ENCODE measurements at places on chromosomes 2 and 18. TPM values are rescaled to one million over a fixed set of nuclear protein-coding genes. Genes with fewer than 3 reads are reported as not detected.

- no peak for DNase-seq
These were observed 470.6 kb upstream of the MEX3C start for GRCh38 chr18:51668101-51668500.

- no peak for DNase-seq
These were observed 128.6 kb downstream of the BIRC6 start for GRCh38 chr2:32485399-32485798.

DNA sequence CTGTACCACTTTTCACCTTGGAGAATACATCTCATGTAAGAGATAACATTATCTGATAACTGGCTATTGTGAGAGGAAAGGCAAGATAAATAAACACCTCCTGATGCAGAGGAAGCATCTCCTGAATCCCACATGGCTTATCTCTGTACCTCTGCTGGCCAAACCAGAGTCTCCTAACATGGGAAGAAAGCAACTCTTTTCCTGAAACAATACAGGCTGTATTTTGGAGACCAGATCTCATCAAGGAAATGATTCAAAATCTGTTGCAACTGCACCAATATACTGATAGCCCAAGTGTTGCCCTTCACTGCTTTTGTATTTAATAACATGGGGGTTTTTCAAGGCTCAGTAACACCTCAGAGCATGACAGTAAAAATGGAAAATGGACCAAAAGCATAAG is 106.9 kb downstream of the MREG start:
- no peak for DNase-seq

GRCh38 chr2:49858657-49859056 is 704.3 kb upstream of the FSHR start:
- no peak for DNase-seq

DNA sequence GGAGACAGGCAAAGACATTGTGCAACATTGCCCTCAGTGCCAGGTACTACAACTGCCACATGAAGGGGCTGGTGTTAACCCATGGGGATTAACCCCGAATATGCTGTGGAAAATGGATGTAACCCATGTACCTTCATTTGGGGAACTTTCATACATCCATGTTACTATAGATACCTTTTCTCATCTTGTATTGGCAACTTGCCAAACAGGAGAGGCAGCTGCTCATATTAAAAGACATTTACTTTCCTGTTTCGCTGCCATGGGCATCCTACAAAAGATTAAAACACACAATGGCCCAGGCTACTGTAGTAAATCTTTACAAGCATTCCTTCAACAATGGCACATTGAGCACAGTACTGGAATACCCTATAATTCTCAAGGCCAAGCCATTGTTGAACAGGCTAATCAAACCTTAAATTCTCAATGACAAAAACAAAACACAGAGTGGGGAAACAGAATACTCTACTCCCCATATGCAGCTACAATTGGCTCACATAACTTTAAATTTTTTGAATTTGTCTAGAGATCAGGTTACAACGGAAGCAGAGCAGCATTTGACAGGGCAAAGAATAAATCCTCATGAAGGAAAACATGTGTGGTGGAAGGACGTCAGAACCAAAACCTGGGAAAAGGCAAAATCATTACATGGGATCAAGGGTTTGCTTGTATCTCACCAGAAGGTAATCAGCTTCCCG is 1723.5 kb upstream of the LRRTM1 start:
- no peak for DNase-seq

DNA sequence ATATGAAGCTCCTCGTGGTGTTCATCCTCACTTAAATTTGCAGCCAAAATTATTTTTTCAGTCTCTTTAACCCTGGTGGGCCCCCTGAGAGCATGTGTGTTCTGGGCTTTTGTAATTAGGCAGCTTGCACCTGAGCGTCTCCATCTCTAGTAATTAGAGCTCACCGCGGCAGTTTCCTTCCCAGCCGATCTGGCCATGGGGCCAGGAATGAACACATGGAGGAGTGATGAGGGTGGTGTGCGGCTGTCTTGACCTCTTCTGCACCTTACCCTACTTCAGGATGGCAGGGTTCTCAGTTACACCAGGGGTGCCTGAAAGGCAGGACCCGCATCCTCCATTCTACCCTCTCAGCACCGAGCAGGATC is 98.5 kb downstream of the AFF3 start:
- DNase-seq = no peak

- DNase-seq = no peak
These were observed 18.9 kb upstream of the KLHL23 start for GRCh38 chr2:169714699-169715098.

DNA sequence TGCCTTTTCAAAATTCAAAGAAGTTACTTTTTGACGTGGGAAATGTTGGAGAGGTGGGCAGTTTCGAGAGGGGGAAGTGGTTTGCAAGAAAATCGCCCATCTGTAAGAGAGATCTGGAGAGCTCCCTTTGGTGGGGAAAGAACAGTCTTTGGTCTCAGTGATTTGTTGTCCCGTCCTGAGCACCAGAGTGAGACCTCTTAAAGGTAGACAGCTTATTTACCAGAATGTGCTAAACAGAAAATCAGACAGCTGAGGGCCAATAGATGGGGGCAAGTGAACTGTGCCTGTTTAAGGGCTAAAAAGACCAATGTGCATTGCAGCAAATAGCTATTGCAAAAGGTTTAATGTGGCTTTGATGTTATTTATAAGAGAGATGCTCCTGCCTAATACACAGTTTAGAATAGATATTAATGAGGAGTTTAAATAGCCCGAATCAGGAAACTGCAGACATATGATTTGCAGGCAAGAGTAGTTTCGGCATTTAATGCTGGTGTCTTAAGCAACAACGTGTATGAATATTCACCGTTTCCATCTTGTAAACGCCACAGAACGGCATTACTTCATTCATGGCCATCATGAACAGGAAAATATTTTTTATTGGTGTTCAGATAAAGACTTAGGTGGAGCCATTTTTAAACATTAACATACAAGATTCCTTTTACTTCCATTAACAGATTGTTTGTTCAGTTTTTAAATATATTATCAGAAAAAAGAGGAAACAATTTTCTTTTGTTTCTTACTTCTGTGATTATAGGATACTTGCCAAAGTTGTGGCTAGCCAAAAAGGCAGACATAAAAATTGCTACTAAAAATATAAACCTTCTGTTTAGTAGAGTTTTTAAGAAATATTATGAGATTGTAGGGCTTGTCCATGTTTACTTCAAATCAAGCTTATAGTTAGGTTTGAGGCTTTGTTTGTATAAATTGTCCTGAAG is 29.6 kb downstream of the ARHGAP15 start:
- no peak for DNase-seq

DNA sequence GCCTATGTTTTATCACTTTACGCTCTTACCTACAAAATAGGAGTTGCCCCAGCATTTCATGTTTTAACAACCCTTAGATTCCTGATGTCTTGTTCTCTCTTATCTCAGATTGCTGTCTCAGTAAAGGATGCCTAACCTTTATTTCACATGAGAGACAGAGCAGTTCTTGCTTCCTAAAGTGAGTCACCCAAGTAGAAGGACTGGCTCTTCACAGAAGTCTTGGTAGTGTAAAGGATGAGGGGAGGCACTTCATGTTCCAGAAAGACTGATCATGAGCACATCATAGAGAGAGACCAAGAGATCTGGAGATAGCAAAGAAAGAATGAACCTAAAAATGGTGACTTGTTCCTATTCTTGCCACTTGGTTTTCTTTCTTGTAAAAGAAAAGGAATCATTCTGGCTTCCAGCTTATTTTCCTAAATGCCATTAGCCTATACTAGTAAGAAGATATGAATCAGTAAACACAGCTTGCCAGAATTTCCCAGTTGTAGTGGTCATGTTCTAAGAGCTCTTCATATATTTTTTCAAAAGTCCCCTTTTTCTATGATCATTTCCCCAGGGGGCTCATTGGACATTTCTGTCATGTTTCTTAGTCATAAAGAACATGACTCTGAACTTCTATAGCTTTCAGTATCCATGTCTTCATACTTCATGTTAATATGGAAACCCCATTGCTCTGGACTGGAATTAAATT is 54.9 kb downstream of the MAPRE2 start:
- DNase-seq = no peak

GRCh38 chr2:178361588-178361987 is 89.4 kb downstream of the PRKRA start:
- DNase-seq = no peak

GRCh38 chr2:235706506-235706905 is 212.7 kb downstream of the AGAP1 start:
- no peak for DNase-seq

DNA sequence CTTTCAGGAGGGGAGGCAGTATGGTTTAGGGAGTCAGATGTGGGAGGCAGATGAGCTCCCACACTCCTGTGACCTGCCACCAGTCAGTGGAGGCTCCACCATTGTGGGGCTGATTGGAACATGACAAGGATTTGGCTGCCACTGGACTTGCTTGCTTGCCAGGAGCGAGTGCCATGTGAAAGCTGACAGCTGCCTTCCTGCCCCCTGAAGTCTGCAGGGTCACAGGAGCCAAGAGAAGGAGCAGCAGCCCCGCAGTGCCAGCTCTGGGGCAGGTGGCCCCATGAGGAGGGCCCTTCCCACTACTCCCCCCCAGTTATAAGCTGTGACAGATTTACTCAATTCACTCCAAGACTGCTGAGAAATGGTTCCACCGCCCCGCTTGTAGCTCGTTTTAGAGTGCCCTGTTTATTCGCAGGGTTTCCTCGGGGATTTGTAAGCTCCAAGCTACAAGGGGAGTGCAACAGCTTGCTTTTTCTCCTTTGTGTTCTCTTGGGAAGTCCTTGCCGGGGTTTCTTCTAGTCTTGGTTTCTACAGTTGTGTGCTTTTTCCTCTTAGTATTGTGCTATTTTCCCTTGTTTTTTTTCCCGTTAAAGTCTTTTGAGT is 414.3 kb downstream of the MEIS1 start:
- no peak for DNase-seq

The VAMP8 gene
- total RNA-seq = 5.2 TPM

The SCN7A gene
- total RNA-seq = 50.6 TPM

The LRRTM4 gene
- not detected for total RNA-seq

The PDE11A gene
- not detected for total RNA-seq
